ENCODE measurements at places on chromosomes 3 and 15.

- DNase-seq: no peak
Measured at GRCh38 chr3:157388976-157389375, 47.7 kb upstream of the PTX3 start.

GRCh38 chr3:153219146-153219545 lies 57.1 kb downstream of the RAP2B start:
- no peak for DNase-seq

- DNase-seq: no peak
Measured at GRCh38 chr15:99279827-99280226, 28.5 kb downstream of the LRRC28 start.

GRCh38 chr15:90558171-90558573 lies 28.4 kb downstream of the CRTC3 start:
- DNase-seq: no peak

GRCh38 chr3:189393598-189393997 lies 221.8 kb downstream of the TPRG1 start:
- DNase-seq: no peak

DNA sequence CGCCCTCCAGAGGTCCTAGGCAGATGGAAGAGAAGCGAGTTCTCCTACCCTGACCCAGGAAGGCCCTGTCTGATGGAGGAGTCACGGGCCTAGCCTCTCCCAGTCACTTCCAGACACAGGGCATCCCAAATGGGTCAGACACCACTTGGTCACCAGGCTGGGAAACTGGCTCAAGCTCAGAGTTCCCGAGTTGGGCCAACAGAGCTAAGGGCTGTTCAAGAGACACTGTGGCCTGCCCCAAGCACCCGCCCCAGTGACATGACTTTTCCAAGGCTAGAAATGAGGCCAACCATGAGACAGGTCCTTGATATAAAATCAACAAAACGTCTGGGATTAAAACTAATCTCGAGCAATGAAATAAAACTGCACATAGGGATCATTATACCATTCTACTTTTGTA lies 113.8 kb downstream of the IQSEC1 start:
- DNase-seq: no peak

DNA sequence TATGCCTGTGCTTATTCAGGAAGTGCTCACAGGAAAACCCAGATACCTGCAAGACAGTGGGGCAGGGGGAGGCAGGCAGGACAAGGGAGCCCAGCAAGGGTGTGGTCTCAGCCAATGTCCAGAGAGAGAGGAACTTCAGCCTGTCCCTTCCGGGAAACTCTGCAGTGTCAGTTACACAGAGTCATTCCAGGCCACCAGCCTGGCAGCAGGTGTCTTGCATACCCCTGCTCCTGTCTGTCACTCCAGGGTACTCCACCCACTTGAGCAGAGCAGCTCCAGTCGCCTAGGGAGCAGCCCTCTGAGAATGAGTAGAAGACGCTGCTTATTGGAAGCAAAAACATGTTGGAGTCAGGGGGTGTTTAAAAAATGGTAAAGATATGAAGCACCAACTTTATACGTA lies 431.2 kb upstream of the RGMA start:
- DNase-seq: no peak

DNA sequence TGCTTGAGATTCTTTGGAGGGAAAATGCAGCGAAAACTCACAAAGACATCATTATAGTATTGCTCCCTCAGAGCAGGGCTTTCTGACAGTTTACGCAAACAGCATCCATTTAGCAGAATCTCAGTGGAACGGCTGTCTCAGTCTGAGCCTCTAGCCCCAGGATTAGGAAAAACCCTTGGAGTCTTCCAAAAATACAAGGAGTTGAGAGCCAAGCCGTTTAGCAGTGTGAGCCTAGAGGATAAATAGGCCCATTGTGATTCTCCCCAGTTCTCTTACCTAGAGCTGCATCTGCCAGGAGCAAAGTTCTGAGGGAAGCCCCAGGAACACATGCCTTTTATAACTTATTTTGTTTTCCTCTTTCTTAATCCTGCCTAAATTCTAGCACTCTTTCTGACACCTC lies 359.6 kb downstream of the NTRK3 start:
- no peak for DNase-seq

- DNase-seq: no peak
Measured at GRCh38 chr3:66035763-66036477, 2.8 kb downstream of the MAGI1 start.

DNA sequence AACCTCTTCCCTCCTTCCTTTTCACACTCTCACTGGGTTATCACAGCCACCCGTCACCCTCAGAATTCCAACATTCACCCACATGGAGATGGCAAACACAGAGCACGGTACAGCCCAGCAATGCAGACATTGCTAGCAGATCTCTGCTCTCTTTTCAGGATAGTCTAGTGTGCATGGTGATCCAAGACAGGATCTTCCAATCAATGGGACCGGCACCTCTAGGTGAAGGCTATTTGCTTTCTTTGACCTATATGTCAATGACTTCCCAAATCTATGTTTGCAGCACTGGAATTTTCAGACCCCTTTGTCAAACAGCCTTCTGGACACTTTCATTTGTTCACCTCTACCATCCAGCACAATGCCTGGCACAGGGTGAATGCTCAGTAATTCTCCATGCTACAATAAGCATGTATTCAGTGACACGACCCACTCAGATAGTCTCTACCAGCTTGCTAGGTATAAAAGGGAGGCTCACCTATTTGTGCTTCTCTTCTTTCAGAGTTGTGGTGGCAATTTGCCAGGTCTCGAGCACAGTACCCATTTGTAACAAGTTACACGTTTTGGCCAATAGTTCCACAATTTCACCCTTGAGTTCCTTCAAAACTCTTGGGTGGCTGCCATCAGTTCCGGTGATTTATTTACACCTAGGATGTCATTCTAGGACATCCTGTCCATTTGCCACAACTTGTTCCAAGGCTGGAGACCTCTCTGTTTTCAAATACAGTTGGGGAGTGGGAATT lies 279.1 kb upstream of the ICE2 start:
- DNase-seq: no peak

- DNase-seq: peak; percentile 14
Measured at GRCh38 chr3:141913150-141913811, 36.8 kb downstream of the ATP1B3 start.

GRCh38 chr3:171658841-171659240 lies 151.4 kb downstream of the PLD1 start:
- DNase-seq: no peak

GRCh38 chr15:100704281-100705055 lies 102.1 kb downstream of the ASB7 start:
- DNase-seq: no peak

- DNase-seq: no peak
Measured at GRCh38 chr3:138455801-138456716, 21.6 kb downstream of the ESYT3 start.

DNA sequence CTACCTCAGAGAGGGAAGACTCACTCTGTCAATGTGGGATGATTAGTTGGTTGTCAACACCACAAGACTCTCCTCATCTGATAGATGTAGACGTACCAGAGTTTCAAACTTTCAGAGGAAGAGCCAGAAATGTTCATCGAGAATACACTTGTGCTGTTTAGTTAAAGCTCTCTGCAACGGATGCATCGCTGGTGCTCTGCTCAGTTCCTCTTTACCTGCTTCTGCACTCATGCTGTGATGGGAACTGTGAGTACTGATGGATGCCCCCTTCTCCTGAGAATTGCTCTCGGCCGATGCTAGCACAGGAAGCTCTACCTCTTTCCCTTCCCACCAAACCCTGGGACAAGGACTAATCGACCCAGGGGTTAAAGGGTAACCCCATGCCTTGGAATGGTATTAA lies 51.8 kb upstream of the CCDC54 start:
- DNase-seq: no peak

GRCh38 chr15:67024314-67024997 lies 40.9 kb upstream of the SMAD3 start:
- peak; percentile 91 for DNase-seq

GRCh38 chr3:162641907-162642306 lies 1145.3 kb downstream of the OTOL1 start:
- DNase-seq: no peak

GRCh38 chr3:186596568-186597287 lies 16.1 kb upstream of the AHSG start:
- no peak for DNase-seq

DNA sequence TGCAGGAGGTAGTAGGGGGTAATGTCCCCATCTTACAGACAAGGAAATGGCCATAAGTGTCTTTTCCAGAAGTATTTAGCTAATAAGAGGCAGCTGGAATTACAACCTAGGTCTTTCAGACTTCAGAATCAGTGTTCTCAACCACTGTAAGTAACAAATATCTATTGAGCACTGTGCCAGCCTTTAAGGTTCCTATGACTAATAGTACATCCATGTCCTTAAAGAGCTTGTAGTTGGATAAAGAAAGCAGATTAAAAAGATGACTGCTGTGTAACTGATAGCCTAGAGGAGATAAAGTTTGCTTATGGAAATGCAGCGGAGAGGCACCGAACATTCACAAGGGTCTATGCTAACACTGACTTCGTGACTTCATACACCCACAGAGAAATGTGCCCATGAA lies 136.0 kb downstream of the KCNMB2 start:
- DNase-seq: no peak

DNA sequence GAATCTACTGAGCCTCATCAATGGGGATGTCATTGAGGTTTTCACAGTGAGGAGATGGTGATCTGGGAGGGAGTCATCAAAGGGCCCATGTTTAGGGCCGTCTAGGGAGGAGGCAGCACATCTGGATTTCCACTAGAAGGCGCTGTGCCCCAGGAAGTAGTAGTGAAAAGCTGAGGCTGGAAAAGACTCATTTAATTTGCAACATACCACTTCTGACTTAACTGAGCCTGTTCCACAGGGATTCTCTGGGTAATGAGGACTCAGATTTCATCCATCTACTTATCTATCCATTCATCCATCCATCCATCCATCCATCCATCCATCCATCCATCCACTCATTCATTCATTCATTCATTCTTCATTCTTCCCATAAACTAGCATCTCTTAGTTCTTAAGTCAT lies 17.4 kb upstream of the SHF start:
- peak; percentile 14 for DNase-seq

- DNase-seq: no peak
Measured at GRCh38 chr3:157175691-157176507, 16.0 kb upstream of the CCNL1 start.

GRCh38 chr3:127106456-127106855 lies 86.5 kb upstream of the PRR23E start:
- no peak for DNase-seq

- DNase-seq: peak; percentile 76
Measured at GRCh38 chr3:129195731-129196256, 12.1 kb upstream of the CNBP start.

DNA sequence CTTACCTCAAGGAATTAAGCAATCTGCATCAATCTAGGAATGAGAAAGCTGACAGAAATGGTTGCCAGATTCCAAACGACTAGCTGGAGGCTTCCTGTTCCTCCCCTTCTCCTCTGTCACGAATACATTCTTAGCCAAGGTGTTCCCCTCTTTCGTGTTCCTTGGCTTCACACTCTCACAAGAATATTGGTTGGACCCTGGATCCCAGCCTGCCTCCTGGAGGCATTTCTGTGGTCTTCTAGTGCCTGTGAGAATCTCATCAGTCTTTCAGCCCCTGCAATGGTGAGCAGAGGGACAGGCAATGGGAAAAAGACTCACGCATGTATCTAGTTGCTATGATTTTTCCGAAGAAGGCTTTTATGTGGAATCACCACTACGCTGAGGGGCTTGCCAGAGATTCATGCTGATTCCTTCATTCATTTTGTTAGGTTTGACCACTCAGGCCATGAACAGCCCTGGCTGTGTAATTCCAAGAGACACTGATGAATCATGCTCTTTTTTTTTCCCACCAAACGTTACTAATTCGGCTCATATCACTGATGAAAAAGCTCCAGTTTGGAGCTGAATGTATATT lies 1.6 kb upstream of the P3H2 start:
- no peak for DNase-seq

- DNase-seq: no peak
Measured at GRCh38 chr3:64176461-64176996, 48.7 kb downstream of the PRICKLE2 start.

DNA sequence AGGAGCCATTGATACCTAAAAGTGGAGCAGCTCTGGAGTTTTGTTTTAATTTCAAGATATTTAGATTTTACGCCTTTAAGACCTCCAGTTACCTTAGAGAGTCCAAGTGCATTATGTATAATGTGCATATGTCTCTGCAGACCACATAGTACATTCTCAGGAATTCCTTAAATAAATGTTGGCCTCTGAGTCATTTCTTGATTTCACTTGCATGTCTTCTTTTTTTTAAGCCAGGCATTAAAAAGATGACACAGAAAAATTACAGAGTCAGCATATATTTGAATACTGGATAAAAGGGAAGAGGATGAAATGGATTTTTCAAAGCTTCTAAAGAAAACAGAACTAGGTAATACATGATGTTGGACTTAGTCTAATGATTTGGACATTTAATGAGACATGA lies 125.2 kb downstream of the TMCO5A start:
- DNase-seq: no peak

DNA sequence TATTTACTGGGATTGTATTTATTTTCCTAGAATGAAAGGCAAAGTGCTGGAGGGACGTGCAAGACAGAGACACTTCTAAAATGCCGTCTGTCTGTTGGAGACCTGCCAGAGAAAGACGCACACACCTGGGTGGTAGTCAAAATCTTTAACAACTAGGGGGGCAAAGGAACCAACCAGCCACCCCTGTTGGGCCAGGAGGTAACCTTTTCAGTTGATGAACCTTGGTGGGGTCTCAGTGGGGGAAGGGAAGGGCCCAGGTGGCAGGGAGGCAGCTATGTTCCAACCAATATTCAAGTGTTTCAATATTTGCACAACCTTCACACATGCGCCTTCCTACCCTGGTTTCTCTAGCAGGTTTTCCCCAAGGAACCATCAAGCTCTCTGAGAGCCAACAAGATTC lies 99.0 kb downstream of the MEGF11 start:
- no peak for DNase-seq

- peak; percentile 76 for DNase-seq
Measured at GRCh38 chr15:63157891-63158431, 684 bp upstream of the RPS27L start.

- DNase-seq: no peak
Measured at GRCh38 chr15:77599899-77600298, 32.8 kb downstream of the LINGO1 start.

DNA sequence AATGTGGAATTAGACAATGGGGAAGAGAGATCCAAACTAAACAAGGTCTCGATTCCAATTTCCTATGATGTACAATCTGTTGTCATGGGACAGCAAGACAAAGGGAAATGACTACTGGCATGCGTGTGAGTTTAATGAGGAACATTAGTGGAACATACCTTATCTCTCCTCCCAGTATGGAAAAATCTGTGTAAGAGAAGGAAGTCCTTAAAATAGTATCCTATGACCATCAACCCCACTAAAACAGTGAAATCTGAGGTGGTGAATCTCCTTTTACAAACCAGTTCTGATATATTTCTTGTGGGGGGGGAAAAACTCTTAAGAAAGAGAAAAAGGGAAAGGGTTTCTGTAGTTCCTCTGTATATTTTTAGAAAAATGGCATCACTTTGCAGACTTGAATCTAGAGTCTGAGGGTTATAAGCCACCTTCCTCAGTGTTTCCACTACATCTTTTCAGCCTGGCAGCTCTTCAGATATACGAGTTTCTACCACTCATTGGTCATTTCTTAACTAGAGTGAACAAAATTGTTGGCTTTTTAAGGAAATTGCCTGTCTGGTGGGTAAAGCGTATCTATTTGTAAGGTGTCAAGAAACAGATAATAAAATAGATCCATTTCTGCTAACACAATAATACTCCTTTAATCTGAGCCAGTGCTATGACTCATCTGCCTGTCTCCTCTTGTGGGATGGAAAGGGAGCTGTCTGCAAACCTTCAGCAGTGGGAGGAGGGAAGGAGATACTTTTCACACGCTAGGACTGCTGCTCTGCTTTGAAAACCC lies 3.0 kb upstream of the TNFAIP8L3 start:
- DNase-seq: no peak

GRCh38 chr3:156207802-156208685 lies 87.7 kb downstream of the KCNAB1 start:
- DNase-seq: no peak
